Activated CD4-positive, alpha-beta T cell treated with anti-CD3 and anti-CD28 coated beads for 48 hours (primary cell): ENCODE measurements at places on chromosomes 1 and 21.
A peak's percentile ranks its signal among the peaks of the same experiment; 100 is the strongest.

- no peak for DNase-seq
Observed at GRCh38 chr1:103489935-103490334, 35.6 kb upstream of the RNPC3 start.

- no peak for DNase-seq
Observed at GRCh38 chr1:218255090-218255489, 30.0 kb upstream of the RRP15 start.

DNA sequence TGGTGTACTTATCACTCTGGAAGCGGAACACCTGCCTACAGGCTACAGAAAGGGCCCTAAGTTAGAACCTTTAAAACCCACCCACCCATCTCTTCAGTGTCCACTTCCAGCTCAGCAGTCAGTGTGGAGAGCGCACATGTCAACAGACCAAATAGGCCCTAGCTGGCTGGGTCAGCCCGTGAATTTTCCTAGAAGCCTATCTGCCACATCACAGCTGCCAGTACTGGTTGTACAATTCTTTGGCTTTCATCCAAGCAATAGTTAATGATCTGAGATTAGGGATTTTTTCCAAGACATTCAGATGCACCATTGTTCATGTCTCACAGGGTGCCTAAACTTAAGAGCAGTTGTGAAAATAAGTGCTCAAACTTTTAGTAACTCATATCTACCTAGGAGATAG lies 197.1 kb downstream of the KCNK2 start:
- no peak for DNase-seq

DNA sequence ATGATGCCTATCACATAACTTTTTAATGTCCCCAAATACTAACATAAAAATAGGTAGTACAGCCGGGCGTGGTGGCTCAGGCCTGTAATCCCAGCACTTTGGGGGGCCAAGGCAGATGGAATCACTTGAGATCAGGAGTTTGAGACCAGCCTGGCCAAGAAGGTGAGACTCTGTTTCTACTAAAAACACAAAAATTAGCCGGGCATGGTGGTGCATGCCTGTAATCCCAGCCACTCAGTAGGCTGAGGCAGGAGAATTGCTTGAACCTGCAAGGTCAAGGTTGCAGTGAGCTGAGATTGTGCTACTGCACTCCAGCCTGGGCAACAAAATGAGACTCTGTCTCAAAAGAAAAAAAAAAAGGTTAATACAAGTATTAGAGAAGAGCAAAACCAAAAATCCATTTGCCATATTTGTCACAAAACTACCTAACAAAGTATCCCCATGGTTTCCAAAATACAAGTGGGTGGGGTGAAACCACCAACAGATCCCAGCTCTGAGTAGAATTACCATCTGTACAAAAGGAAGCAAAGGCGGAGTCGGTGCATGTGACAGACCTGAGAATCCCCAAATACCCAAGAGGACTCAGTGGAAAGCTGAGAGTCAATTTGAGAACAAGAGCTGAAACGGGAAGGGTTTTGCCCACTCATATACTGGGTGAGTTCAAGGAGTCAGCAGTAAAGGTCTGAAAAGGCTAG lies 113.2 kb downstream of the TOMM20 start:
- peak; percentile 71 for DNase-seq

- DNase-seq: no peak
Observed at GRCh38 chr1:173823781-173824314, 625 bp upstream of the DARS2 start.

- DNase-seq: no peak
Observed at GRCh38 chr1:63799820-63800219, 26.0 kb downstream of the ROR1 start.

GRCh38 chr1:204121840-204122555 lies 29.8 kb downstream of the ETNK2 start:
- no peak for DNase-seq

DNA sequence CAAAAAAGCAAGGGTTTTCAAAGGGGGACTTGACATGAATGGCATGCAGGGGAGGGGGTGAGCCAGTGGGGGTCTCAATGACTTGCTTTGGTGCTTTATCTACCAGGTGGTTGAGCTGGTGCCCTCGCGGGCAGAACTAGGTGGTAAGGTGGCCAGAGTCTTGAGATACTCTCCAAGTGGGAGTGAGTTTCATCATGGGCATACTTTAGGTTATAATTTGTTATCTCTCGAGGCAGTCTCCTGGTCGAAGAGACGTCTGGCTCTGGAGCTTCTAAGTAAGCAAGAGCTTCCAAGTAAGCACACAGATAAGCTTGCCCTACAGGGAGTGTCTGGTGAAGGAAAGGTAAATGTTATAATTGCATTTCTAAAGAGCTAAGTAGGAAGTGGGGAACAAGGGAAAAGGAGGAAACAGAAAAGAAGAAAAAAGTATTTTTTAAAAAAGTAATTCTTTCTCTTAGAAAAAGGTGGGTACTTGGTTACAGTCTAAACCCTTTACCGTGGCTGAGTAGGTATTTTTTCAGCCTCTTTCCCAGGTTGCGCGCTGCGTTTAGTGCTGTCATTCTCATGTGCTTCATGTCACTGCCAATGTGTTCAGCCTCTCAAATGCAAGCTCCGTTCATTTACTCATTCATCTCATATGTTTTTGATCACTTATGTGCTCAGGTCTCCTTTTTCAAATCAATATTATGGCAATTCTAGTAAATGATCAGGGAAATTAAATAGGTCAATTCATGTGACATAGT lies 31.6 kb upstream of the DNAJC6 start:
- no peak for DNase-seq

DNA sequence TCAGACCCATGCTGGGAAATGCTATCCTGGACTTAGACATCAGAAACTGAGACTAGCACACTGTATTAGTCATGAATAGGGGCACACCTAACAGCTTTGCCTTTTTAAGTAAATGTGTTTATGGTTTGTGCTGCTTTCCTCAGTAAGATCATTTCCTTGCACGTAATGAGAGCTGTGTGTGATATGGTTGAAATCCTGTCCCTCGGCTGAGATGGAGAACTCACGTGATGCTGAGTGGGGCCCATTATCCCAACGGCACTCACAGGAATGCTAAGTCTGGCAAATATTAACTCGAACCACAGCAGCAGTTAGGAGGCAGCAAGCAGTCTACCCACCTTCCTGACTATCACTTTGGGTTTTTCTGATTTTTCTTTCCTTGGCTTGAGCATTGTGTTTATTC lies 38.2 kb downstream of the BCL9 start:
- no peak for DNase-seq

GRCh38 chr21:31349208-31349607 lies 5.1 kb upstream of the TIAM1 start:
- no peak for DNase-seq

GRCh38 chr1:161226759-161227158 lies 899 bp downstream of the TOMM40L start:
- no peak for DNase-seq

DNA sequence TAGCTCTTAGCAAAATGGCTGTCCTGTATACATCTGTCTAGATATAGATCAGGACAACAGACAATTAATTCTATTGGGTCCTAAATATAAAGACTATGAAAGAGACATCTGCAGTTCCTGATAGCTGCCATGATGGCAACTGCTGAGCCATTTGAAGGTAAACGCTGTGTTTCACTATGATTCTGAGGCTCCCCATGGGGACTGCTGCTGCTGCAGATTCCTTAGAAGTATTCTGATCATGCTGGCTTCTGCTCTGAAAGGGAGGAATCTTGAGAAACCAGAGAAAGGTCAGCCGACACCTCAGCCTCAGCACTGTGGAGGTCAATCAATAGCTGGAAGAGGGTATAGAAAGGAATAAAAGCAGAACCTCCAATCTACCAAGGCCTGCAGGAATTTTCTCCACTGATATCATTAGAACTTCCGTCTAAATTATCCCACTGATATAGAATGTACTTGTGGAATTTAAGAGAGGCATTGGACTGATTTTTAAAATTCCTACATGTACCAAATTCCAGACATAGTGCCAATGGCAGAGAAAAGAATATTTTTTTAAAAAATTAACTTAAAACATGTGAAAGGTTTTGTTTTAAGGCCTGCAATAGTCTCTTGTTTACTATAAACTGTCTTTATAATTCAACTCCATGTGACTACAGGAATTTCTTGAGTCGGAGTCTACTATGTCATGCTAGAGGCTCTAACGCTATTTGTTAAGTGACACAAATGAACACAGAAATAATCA lies 53.2 kb downstream of the DDAH1 start:
- no peak for DNase-seq

DNA sequence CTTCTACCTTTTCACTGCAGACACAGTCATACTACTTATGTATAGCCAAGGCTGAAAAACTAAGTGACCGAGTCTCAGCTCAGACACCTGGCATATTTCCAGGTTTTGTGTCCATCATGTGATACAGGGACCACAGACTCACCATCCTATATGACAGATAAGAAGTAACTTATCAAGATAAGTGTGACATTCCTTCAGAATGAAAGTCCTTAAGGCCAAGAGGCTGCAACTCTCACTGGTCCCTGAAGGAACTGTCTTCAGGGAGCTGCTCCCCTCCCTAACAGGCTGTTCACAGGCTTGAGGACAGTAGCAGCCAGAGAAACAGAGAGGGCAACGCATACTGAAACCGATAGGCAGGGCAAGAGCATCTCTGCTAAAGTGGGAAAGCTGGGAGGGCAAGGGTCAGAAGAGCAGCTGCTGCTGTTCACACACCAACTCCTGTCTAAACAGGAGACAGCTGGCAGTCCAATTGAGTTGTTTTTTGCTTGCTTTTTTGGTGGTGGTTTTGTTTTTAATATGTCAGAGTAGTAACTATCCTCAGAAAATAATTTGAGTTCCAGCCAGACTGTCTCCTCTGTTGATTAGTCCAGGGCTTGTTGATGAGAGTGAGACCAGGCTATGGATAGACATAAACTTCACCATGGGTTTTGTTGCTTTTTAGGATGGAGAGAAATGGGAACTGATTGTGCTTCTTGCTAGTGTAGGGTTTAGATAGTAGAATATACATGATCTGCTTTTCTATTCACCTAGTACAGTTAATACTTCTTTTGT lies 67.7 kb downstream of the MACF1 start:
- DNase-seq: no peak
